ENCODE measurements at places on chromosomes 2 and 18. TPM values are rescaled to one million over a fixed set of nuclear protein-coding genes. Genes with fewer than 3 reads are reported as not detected.
A peak's percentile ranks its signal among the peaks of the same experiment; 100 is the strongest.

Gene NR4A2
- 11.9 TPM for total RNA-seq

DNA sequence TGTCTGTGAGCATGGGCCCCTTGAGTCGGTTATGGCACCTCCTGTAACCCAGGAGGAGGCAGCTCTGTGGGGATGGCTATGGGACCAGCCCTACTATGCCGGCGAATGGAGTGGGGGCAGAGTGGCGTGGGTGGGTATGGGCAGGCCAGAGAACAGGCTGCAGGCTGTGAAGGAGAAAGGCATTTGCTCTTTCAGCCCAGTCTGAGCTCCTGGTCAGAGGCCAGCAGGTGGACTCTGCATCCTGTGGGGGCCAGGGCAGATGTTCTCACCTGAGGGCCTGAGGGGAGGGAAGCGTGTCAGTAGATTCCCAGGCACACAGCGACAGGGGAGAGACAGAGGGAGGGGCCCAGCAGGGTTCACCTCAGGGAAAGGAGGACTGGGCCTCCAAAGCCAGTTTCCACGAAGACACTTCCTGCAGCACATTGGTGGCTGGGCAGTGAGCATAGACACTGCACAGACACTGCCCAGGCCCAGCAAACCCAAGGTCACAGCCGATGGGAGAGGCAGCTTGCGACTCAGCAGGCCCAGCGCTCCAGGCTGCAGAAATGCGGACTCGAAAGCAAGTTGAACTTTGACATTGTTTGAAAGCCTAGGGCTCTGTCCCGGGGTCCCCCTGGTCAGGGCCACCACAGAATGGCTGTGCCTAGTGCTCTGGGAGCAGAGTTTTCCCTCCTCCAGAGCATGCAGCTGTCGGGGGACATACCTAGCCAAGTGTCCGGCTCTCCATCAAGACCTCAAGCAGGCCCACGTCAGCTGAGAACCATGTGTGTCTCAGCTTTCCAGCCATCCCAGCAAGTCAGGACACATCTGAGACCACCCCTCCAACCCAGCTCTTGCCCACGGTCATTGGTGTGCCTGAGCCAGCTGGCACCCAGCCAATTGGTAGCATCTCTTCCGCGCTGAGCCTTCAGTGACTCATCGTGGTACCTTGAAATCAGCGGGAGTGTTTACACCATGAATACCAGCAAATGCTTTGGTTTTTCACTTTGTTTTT, 53.8 kb downstream of the TGOLN2 start:
- DNase-seq = no peak

- DNase-seq = peak; percentile 20
These were observed 17.8 kb downstream of the PDCL3 start for GRCh38 chr2:100580367-100581276.

DNA sequence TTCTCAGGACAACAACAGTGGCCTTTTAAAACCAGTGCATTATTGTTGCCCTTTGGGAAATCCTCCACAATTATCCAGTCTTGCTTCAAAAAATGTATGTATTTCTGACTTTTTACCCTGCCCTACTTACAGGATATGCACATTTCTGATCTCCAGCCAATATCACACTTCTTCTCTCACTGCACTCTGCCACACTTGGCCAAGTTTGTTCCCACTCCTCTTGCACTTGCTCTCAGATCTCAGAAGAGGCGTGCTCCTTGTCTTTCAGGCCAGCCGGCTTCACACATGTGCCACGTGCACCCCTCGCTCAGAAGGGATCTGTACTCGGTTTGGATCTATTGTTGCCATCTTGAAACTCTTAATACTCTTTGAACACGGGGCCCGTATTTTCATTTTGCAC, 15.4 kb downstream of the CLUL1 start:
- no peak for DNase-seq

DNA sequence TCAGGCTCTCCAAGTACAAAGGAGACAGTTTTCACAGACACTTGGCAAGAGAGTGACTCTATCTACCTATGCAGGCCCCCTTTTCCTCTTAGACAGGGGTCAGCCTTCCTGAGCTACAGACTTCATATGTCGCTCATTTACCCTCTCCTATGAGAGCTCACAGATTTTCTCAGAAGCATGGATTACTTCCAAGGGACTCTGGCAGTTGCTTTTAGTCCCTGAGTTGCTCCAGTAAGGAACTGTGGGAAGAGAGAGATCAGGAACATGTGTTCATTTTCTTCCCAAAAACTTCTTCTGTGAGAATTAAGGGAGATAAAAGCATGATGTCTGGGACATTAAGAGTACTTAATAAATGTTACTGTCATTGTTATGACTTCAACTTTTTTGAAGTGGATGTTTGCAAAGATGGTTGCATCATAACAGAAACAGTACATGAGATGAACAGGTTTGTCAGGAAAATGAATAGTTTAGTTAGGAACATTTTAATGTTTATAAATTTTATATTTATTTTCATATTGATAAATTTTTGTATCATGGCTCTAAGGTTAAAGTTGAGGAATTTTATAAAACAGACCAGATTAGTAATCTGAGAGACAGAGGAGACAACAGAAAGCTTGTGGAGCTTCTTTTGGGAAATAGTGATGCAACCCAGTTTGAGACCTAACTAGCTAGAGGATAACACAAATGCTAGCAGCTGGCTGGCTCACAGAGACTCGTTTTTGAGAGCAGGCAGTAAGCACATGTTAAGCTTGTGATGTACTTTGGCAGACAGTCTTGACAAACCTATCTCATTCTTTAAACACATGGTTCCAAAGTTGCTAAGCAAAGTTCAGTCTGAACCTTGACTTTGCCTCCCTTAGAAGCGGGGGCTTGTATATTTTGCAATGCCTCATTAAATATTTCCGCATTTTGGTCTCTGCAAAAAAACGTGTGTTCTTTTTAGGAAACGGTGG, 21.7 kb upstream of the UGP2 start:
- peak; percentile 25 for DNase-seq

DNA sequence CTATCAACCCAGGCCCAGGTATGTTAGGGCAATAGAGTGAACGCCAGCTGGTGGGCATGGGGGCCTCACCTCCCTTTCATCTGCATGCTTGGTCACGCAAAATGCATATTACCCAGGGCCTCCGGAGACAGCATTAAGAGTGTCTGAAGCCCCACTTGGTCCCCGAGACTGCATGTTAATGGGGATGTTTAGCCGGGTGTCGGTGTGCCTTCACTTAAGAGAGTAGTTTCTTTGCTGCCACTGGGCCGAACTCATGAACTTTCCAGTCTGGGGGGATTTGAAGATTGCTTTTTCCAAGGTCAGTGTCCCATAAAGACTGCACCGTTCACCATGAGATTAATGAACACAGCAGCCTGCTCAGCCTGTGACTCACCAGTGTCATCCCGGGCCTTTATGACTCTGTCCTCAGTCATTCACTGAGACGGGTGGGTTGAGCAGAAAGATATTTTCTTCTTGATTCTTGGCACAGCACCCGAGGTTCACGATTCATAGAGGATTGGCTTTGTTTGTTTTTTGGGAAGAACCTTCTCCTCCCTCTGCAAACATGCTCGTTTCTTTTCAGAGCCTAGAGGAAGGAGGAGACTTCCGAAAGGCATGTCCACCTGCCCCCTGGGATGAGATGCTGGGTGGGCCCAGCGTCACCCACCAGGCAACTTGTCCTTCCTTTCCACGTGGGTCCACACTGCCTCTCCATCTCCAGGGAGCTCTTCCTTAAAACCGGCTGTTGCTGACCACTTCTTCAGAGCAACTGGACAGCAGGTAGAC, 199.1 kb downstream of the GLI2 start:
- DNase-seq = peak; percentile 47

Gene TUBB8B
- not detected for total RNA-seq
